ENCODE measurements at places on chromosomes 5 and 9.

DNA sequence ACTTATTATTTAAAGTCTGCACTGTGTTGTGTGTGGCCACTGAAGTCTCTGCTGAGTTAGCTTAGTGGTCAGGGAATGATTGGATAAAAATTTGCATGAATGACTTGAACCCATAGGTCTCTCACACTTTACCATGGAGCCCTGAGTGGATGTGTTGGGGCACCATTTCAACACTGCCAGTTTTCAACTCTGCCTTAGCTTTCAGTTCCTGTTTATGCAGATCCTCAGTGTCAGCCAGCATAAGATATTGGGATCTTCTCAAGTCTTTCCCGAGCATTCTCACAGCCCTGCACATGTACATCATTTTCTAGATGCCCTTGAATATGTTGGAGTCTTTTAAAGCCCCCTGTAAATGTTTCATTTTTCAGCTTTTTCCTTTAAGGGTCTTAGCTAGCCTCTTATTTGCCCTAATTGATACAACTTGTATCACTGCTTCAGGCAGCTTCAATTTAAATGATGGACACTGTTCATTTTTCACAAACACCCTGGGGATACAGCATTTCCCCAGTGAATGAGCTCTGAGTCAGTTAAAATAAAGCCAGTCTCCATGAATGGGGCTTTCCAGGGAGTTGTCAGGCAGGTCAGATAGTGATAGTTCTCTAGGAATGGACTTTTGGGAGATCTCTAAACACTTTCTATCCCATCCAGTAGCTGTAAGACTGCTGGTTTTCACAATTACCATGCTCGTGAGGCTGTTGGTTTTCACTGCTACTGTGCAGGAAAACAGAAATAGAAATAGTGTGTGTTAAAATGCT lies 211.9 kb upstream of the PAPPA start:
- no peak for DNase-seq

GRCh38 chr9:35741740-35742139 lies 7.3 kb downstream of the GBA2 start:
- DNase-seq = no peak

GRCh38 chr5:101455851-101456250 lies 552.8 kb upstream of the ST8SIA4 start:
- DNase-seq = no peak

DNA sequence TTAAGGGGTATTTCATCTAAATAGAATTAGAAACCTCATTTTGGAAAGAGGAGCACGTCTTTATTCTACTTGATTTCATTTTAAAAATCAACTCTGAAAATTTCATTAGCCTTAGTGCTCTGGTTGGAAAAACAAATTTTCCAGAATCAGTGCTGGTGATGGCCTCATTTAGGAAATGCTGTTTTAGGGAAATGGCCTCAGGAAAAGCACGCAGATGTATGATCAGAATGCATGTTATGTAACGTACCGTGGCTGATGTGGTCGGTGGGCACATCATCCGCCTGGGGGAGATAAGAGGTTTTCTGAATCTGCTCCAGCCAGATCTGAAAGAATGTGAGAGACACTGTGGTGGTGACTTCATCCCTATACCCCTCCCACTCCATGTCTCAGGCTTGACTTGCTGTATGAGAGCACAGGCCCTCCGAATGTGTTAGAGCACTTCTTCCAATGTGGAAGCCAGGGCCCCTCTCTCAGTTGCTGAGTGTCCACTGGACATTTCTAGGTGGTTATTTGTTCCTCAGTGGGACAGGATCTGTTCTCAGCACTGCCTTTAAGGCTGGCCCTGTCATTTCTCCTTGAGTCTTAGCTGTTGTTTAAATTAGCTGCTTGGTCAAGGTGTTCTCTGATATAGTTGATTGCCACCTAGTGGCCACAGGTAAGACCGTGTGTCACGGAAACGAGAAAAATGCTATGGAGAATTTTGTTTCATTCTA lies 96.5 kb downstream of the ARHGAP26 start:
- DNase-seq = peak; percentile 69

- DNase-seq = no peak
These were observed 20.4 kb upstream of the ARSI start for GRCh38 chr5:150323092-150323491.

DNA sequence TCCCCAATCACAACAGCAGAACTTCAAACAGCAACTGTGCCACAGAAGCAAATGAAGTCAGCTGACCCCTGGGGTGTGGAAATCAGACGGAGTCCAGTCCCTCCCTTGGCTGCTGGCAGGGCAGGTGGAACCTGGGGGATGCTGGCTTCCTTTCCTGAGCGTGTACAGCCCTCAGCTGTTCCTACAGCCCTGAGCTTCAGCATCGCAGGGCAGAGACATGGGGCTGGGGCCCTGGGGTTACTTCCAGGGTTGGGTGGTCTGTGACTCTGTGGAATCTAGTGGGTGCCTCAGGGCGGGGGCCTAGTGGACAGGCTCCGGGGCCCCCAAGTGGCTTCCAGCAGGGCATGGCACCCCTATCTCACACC lies 7.3 kb upstream of the RXRA start:
- DNase-seq = no peak

GRCh38 chr5:143931476-143931875 lies 119.5 kb downstream of the HMHB1 start:
- no peak for DNase-seq

DNA sequence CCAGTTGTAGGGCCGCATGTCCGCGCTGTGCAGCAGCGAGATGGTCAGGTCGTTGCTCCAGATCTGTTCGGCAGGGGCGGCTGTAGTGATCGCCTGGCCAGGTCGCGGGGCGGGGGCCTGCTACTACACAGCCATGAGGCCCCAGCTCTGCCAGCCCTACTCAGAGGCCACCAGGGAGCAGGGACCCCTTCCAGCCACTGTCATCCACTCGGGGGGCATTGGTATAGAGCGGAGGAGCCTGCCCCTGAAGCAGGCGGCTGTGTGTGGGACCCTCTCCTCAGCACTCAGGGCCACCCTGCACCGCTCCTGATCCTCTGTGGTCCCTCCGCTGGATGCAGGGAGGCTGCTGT lies 1.7 kb downstream of the FBXW5 start:
- no peak for DNase-seq

DNA sequence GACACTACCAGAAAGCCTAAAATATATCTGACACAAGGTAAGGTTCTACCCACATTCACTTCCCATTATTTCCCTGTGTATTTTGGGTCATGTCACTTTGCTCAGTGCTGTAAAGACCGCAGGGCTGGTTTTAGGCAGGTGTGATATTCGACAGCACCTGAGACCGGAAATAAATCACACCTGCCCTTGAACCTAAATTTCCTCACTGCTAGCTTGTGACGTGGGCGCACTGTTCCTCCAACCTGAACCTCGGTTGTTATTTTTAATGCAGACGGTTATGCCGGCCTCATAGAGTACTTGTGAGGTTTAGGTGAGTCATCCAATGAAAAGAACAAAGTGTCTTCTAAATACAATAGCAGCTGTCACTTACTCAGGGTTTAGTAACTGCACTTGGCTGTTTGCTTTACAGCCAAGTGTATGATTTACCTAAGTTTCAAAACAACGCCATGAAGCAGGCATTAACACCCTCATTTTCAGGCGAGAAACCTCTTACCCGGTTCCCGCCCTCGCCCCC lies 20.7 kb upstream of the ZNF782 start:
- DNase-seq = no peak

GRCh38 chr5:136729901-136730355 lies 364.6 kb upstream of the TRPC7 start:
- no peak for DNase-seq

GRCh38 chr5:95818181-95819147 lies 4.1 kb downstream of the GLRX start:
- no peak for DNase-seq

GRCh38 chr9:112252194-112252593 lies 77.1 kb upstream of the SUSD1 start:
- no peak for DNase-seq

DNA sequence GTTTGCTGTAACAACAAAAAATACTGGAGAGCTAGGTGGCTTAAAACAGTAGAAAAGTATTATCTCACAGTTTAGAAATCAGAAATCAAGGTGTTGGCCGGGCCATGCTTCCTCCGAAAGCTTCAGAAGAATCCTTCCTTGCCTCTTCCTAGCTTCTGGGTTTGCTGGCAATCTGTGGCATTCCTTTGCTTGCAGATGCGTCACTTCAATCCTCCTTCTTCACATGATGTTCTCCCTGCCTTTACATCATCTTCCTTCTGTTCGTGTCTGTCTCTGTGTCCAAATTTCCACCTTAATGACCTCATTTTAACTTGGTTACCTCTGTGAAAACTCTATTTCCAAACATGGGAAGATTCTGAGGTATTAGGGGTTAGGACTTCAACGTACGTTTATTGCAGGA lies 90.4 kb upstream of the CHD1 start:
- no peak for DNase-seq

DNA sequence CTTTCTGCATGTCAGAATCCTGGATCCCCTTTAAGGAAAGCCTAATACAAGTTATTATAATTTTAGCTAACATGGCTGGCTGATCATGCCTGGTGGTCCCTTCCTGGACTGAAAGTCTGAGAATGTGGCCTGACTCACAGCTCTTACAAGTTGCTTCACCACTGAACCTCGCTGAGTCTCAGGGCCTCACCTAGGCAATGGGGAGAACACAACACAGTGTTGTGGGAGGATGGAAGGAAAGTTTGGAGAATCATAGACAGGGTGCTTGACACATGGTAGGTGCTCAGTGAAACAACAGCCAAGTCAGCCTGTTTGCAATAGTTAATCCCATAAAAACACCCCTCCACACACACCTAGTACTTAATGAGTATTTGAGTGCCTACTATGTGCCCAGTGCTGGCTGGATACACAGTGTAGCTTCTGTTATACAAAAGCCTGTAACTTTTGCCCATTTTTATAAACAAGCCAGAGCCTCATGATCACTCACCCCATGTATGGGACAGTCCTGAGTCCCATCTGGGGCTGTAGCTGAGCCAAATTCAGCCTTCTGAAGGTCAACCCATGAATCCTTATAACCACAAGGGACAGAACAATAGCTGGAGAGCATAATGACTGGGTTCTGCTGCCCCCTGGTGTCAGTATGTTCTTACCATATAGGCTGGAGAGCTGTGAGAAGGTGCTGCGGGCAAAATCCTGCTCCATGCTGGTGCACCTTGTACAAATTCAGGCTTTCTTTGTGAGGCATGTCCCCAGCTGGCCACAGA lies 3.9 kb downstream of the ACSL6 start:
- DNase-seq = peak; percentile 77

- peak; percentile 33 for DNase-seq
These were observed 289.4 kb upstream of the DAB2 start for GRCh38 chr5:39714036-39714698.

DNA sequence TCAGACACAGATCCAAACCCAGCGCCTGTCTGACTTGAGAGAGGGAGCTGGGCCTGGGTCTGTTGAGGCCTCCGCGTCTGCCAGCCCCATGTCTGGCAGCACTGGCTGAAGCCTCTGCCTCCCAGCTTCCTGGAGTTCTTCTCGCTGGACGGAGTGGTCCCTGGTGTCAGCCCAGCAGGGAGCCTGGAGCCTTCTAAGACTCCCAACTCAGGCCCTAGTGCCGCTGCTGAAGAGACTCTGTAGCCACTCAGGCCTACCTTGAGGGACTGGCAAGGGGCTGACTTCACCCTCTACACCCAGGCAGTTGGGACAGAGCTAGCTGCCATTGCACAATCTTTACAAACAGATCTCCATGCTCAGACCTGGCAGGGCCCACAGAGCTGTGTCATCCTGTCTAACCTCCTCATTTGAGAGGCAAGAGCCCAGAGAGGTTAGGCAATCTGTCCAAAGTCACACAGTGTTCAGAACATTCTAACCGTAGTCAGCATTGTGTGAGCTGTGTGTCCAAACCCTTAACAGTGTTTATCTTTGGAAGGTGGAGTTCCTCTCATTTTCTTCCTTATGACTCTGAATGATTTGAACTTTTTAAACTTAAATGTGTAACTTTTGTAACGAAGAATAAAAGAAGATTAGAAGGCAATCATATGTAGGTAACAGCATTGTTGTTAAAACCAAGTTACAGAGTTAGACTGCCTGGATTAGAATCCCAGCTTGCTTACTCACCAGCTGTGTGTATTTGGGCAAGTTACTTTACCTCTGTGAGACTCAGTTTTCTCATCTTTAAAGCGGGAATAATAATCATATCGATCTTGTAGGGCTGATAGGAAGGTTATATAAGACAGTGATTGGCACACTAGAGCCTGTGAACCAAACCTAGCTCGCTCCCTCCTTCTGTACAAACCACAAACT lies 4.6 kb upstream of the DUSP1 start:
- no peak for DNase-seq

DNA sequence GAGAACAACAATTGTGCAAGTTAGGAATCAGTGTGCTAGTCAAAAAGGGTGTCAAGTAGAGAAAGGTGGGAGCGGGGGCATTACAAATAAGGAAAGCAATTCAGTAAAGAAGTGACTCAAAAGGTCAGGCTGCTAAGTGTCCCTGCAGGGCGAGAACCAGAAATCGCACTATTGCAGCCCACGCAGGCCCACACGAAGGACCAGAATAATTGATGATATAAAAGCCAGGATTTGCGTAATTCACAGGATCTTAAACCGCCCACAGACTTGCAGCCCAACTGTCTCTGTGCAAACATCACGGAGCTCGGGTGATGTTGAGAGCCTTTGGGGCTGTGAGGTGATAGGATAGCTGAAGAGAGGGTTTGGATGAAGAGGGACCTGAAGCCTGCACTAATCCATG lies 349.0 kb downstream of the BRINP1 start:
- no peak for DNase-seq

GRCh38 chr9:126438741-126439401 lies 112.2 kb downstream of the MVB12B start:
- DNase-seq = no peak

DNA sequence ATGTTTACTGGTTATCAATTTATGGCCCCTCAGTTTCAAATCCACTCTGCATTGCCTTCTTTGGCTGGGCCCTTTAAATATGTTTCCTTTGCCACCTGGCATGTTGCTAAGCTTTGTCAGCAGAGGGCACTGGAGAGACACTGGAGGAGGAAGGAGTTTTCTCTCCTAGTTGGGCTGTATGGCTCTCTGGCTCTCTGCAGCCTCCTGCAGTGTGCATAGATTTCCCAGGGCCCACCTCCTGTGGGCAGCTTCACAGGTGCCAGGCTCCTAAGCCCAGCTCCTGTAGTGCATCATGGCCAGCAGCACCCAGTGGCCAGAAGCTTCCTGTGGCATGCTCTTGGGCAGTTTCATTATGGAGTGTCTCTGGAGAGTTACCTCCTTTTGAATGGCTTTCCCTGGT lies 23.3 kb downstream of the CAVIN4 start:
- peak; percentile 55 for DNase-seq

GRCh38 chr5:130034566-130035210 lies 130.4 kb downstream of the CHSY3 start:
- no peak for DNase-seq

GRCh38 chr9:126395439-126396212 lies 69.0 kb downstream of the MVB12B start:
- no peak for DNase-seq

GRCh38 chr5:95565280-95565920 lies 10.5 kb downstream of the ARSK start:
- DNase-seq = no peak
